H1 (cell line): ENCODE measurements at places on chromosomes 13 and 19. TPM values are rescaled to one million over a fixed set of nuclear protein-coding genes. Genes with fewer than 3 reads are reported as not detected.

Gene CLDN10
- 30.2 and 43.6 TPM in 2 replicates for polyA plus RNA-seq

DNA sequence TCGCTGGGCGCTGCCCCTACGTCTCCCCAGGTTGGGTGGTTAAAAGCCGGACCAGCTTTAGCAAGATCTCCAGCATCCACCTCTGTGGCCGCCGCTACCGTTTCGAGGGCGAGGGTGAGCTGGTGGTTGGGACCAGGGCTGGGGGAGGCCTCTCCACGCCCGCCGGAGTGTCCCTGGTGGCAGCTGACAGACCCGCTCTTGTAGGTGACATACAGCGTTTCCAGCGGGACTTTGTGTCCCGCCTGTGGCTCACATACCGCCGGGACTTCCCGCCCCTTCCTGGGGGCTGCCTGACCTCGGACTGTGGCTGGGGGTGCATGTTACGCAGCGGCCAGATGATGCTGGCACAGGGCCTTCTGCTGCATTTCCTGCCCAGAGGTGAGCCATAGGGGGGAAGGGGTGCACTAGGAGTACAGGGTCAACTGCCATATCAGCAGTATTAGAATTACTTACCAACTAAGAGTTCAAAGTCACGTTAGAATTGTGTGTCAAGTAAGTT lies 1.1 kb downstream of the ATG4D start:
- no peak for DNase-seq

DNA sequence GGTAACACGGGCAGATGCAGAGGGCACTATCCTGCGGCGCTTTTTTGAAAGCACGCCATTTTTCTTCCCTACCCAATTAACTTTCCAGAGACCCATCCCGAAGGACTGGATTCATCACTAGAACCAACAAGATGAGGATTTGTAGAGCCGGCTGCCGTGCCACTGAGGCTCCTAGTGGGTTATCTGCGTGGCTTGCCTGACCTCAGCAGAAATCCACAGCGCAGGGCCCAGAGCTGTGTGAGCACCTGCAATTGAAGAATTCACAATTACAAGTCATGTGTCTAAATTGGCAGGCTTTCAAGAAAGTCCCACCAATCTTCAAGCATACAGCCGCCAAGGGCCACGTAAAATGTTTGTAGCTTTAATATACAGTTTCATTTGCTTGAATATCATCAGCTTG lies 75.5 kb downstream of the ALOX5AP start:
- DNase-seq = no peak

DNA sequence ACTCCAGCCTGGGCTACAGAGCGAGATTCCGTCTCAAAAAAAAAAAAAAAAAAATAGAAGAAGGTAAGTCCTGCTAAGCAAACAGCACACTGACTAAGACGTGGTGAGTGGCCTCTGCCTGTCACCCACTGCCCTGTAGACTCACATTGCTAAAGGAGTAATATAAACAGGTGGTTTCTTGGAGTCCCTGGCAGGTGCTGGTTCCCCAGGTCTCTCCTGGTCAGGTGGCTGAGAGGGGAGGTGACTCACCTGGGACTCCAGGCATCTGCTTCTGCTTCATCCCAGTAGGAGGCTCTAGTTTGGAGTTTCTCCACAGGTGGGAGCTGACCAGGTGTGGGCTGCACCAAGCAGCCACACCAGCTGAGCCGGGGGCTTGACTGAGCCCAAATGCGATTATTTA lies at the start of gene OR10H1:
Gene OR10H1, minus strand, starts transcription at position 359 of the 400 bp plus-strand sequence. CDS start 7,627 bp downstream, outside the sequence.
- no peak for DNase-seq

- DNase-seq = no peak
Measured at GRCh38 chr19:36805364-36805763, 32.8 kb upstream of the ZNF850 start.

DNA sequence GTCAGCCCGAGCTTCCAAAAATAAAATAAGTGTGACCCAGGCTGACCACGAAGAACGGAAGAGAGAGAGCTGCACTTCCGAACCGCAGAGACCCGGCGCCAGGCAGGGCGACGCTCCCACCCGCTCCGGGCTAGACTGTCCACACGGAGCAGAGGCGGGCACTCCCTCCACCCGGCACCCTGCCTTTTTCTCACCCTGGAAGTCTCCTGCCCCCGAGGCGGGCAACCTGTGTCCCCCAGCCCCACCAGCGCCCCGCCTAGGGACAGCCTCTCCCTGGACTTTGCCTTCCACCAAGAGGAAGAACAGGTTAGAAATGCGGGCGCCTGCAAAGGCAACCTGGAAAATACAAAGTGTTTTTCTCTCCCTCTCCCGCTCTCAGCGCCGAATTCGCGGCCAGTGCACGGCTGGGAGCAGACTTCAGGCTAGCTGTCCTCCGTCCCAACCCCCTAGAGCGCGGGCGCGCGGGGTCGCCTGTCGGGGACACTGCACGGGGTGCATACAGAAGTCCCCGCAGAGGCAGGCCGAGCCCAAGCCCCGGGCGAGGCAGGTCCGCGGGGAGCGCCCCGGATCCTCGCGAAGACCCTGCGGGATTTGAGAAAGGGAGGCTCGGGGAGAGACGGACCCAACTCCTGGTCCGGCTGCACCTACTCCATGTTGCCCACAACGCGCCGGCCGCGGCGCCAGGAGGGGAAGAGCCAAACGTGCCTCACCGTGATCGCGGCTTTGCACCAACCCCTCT lies 845 bp downstream of the SPRY2 start:
- peak; percentile 61 for DNase-seq

DNA sequence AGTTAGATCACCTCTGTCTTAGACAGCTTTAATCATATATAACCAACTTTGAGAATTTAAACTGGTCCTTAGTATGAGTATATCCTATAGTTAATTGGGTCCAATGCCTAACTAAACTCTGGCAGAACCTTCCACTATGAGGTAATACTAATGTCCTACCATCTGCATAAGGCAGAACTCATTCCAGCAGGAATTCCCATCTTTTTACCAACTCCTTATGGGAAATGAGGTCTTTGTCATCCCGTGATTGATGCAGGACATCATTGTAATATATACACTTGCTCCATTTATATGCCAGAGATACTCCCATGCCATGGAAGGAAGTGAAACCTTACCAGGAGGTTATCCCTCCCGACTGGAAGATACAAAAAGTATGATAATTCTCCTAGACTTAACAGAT lies 2.8 kb downstream of the KCTD4 start:
- no peak for DNase-seq

- no peak for DNase-seq
Measured at GRCh38 chr19:29806098-29806866, 5.5 kb upstream of the CCNE1 start.

GRCh38 chr19:49094505-49095482 lies 9.5 kb downstream of the SNRNP70 start:
- DNase-seq = no peak

- no peak for DNase-seq
Measured at GRCh38 chr13:31209172-31209840, 9.5 kb downstream of the B3GLCT start.

- no peak for DNase-seq
Measured at GRCh38 chr13:51552027-51552426, 32.2 kb upstream of the WDFY2 start.

Gene FCGBP
- 1.1 and 2.6 TPM in 2 replicates for polyA plus RNA-seq

DNA sequence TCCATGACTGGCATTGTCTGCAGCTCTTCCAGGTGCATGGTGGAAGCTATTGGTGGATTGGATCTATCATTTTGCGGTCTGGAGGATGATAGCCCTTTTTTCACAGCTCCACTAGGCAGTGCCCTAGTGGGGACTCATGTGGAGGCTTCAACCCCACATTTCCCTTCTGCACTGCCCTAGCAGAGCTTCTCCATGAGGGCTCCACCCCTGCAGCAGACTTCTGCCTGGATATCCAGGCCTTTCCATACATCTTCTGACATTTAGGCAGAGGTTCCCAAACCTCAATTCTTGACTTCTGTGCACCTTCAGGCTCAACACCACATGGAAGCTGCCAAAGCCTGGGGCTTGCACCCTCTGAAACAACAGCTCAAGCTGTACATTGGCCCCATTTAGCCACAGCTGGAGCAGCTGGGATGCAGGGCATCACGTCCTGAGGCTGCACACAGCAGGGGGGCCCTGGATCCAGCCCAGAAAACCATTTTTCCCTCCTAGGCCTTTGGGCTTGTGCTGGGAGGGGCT lies 800.2 kb upstream of the MIR17HG start:
- no peak for DNase-seq

Gene ADPRHL1
- 0.74 and 1.3 TPM in 2 replicates for polyA plus RNA-seq

Gene CBY2
- polyA plus RNA-seq = 0.63 TPM in 1 of 2 replicates, not detected in the other

DNA sequence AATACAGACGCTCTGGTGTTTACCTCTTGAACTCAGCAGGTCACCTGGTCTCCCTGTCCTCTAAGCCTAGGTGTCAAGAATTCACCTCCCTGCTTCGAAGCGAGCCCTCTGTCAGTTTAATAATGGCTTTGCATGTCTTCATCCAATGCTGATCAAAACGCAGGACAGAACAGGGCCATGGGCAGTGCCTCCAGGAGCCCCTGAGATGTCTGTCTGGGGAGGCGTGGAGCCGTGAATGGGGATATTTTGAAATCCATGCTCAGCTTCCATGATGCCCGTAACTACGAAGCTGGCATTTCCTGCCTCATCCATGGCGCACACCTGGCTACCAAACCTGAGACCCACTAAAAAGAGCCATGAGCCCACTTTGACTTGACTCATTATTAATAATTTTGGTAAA lies 113.7 kb downstream of the RAB20 start:
- DNase-seq = no peak

Gene MRPL4
- polyA plus RNA-seq = 187 and 282 TPM in 2 replicates
